ENCODE measurements at places on chromosomes 6 and 20. TPM values are rescaled to one million over a fixed set of nuclear protein-coding genes. Genes with fewer than 3 reads are reported as not detected.

DCDC2 gene
- 12.0 TPM for total RNA-seq

MUC21 gene
- total RNA-seq: not detected

PNLDC1 gene
- 2.0 TPM for total RNA-seq

LY6G6F gene
- not detected for total RNA-seq

SIGLEC1 gene
- total RNA-seq: 9.1 TPM

BMP7 gene
- 72.8 TPM for total RNA-seq

SGK2 gene
- 0.58 TPM for total RNA-seq

OR2H1 gene
- total RNA-seq: not detected

DNA sequence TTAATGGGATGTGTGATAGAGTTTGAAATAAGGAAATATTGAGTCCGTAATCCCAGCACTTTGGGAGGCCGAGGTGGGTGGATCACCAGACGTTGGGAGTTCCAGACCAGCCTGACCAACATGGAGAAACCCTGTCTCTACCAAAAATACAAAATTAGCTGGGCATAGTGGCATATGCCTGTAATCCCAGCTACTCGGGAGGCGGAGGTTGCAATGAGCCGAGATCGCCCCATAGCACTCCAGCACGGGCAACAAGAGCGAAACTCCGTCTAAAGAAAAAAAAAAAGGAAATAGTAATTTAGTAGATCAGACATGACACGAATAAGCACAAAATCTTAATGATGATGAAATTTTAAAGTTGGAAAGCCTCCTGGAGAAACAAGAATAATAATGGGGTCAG, 14.8 kb downstream of the GJA1 start:
- no peak for DNase-seq

DNA sequence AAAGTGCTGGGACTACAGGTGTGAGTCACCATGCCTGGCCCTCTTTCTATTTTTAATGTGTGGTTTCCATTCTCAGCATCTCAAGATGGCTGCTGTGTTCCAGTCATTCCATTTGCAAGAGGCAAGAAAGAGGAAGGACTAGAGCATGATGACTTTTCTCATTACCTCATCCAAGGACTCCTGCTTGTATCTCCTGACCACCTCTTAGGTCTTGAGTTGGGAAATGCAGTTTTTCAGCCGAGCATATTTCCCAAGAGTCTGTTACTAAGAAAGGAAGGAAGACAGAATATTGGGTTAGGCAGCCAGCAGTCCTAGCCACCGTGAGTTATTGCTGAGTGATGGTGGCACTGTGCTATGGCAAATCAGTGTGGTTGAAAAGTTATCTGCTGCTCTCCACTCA, 108.4 kb upstream of the INSM1 start:
- DNase-seq: no peak

DNA sequence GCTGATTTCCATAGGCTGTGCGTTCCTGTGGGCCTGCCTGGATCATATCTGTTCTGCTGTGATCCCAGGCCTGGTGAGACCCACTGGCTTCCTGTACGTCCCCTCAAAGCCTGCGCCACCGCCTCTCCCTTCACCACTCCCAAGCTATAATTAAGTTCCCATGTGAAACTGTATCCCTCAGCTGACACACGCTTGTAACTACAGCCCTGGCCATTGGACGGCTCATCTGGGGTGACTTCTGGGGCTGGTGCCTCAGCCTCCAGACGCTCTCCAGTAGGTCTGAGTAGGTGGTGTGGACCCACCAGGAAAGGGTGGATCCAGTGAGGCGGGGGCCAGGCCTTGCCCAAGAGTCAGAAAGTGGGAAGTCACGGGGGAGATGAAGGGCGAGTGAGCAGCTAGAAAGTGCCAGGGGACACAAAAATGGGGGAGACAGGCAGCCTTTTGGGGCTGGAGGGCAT, 21.0 kb downstream of the PPARD start:
- no peak for DNase-seq

DNA sequence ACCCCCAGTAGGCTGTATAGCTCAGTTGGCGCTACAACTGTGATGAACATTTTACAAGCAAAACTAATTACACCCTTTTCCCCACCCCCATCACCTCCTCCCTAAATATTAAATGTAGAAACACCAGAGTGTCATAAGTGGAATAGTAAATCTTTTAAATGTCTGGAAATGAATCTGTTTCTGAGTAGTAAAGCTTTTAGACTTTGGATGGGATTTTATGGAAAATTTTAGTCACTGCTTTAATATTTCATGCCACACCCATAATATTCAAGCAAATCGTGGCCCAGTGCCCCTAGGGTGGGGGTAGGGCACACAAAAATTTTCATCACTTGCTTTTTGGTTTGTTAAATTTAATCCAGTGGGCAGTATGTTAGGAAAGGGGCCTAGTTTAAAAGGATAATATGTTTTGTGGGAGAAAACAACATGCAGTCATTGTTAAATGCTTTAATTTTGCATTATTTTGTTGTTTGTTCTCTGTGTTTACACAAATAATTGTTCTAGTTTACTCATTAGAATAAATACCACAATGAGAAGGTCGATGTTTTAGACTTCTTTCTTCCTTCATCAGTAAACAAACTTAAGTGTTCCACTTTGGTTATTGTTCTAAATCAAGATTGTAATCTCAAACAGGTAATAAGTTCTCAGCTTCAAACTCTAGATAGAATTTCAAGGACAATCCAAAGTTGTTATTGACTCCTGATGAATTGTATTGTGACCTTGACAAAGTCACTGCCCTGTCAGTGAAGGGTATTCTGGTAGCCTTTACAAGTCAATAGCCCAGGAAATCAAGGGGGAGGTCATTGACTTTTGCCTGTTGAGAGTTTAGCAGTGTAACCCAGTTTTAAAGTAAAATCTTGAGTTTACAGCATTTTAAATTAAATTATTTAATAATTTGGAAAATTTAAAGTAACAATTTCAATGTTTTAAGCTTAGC, 79.2 kb downstream of the CBFA2T2 start:
- DNase-seq: no peak

DNA sequence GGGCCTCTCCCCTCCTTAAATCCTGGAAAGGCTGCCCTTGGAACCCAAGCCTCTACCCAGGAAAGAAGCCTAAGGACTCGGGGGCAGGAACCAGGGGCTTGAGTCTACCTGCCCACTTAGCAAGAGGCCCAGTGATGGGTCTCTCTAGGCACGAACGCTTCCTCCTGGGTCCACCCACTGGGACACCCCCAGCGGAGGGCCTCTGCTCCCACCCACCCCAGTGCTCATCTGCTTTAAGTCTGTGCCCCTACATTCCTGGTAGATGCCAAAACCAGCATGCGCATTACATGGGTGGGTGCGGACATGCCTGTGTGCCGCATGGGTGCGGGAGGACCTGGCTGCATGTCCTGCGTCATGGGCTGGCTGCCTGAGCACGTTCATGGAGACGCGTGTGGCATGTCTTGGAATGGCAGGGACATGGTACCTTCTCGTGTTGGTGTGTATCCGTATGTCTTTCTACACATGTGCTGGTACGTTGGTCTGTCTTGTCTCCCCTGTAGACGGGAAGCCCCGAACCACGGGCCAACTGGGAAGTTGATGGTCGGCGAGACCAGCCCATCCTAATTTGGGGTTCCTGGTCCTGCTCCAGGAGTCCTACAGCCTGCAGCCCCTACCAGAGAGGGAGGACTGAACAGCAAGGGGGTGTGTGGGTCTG, 29.3 kb downstream of the SNPH start:
- no peak for DNase-seq

DNA sequence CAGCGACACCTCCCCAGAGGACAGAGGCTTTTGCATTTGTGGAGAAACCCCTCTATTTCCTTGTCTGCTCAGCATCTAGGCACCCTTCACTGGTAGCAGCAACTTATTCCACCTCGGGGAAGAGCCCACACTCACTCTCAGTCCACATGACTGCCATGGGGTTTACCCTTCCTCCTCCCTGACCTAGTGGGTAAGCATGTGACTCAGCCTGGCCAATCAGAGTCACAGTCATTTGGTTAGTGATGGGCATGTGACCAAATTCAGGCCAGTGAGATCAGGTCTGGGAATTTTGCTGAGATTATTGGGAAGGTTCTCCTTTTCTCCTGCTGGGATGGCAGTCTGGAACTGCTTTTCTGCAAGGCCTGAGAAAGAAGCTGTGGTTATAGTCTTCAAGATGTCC, 145.7 kb upstream of the PHACTR3 start:
- DNase-seq: no peak

GRCh38 chr6:26415791-26416190, 13.7 kb downstream of the BTN3A1 start:
- DNase-seq: no peak

DNA sequence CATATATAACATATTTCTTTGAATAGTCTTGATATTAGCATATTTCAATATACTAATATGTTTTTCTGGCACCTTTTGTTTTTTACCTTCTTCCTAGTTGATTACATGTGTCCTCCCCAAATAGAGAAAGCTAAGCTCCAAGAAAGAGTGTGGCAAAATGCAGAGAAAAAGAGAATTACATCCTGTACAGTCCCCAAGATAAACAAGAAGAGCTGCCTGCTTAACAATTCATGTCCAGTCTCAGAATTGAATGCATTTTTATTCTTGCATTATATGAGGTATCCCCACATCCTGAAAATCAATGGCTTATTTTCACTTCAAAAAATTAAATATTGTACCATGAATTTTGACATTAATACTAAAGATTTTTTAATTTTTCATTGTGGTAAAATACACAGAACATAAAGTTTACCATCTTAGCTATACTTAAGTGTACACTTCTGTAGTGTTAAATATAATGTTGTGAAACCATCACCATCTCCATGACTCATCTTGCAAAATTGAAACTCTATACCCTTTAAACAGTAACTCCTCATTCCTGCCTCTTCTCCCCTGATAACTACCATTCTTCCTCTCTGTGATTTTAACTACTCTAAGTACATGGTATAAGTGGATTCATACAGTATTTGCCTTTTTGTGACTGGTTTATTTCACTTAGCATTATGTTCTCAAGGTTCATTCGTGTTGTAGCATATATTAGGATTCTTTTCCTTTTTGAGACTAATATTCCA, 490.3 kb downstream of the COL12A1 start:
- DNase-seq: no peak

GRCh38 chr6:15369838-15370237, 124.0 kb downstream of the JARID2 start:
- DNase-seq: no peak

DNA sequence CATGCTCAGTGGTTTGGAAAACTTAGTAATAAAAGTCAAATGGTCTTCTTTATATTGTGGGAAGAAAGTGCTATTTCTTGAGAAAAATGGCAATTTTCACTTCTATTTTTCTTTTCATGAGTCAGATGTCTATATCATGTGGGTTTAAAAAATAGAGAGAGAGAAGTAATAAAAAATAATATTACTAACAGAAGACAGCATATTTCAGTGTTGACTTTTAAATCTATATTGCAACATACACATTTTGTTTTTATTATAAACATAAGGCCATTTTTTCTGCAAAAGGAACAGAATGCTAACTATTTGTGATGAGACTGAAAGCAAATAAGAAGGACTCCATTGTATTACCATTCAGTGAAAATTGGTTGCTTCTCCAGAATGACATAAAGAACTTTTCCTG, 135.1 kb upstream of the CNR1 start:
- no peak for DNase-seq

- no peak for DNase-seq
These were observed 225.1 kb upstream of the FERMT1 start for GRCh38 chr20:6347916-6348315.

DNA sequence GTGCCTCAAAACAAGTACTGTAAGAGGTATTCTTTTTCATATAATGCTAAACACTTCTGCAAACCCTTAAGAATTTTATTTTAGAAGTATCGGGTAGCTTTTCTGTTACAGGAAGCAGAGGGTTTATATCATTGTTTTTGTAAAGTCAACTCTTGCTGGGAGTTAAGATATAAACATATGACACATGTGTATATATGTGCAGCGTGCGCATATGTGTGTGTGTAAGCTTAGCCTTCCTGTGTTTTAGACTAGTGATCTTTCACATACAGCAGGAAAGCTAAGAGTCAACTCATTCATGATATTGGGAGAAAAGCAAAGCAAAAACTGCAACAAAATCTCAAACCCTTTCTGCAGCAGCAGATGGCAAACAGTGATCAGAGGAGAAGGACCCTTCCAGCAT, 102.4 kb downstream of the ARID1B start:
- no peak for DNase-seq

- no peak for DNase-seq
These were observed 6.0 kb downstream of the CTSZ start for GRCh38 chr20:59001068-59001448.

GRCh38 chr20:3753098-3753497, 14.5 kb downstream of the ADISSP start:
- peak; percentile 57 for DNase-seq

- DNase-seq: peak; percentile 10
These were observed 4.8 kb downstream of the TRIM10 start for GRCh38 chr6:30156262-30156599.

DNA sequence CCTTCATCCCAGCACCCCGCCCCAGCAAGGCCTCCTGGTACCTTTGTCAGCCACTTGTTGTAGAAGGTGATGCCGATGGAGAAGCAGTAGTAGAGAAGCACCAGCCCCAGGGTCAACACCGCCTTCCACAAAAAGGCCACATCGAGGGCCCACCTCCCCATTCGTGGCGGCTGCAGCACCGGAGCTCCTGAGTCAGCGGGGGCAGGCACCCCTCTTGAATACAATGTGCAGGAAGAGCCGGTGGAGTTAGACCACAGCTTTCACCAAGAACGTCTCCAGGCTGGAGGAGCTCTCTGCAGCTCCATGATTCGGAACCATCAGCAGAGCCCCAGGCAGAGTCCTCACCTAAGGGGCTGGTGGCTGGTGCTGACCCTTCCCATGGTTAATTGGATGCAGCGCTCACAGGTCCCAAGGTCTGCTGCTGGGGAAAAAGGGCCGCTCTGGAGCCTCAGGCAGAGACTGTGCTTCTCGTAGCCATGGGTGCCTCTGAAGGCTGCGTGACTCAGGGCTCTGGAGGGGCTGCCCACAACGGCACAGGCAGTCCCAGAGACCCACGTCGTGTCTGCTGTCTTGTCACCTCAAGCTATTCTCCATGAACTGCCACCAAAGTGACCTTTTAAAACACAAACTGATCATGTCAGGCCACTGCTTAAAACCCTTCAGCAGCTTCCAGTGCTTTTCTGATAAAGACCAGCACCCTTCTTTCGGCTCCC, 47.9 kb downstream of the ELMO2 start:
- no peak for DNase-seq

- DNase-seq: no peak
These were observed 42.3 kb upstream of the NR2E1 start for GRCh38 chr6:108123481-108123929.

DNA sequence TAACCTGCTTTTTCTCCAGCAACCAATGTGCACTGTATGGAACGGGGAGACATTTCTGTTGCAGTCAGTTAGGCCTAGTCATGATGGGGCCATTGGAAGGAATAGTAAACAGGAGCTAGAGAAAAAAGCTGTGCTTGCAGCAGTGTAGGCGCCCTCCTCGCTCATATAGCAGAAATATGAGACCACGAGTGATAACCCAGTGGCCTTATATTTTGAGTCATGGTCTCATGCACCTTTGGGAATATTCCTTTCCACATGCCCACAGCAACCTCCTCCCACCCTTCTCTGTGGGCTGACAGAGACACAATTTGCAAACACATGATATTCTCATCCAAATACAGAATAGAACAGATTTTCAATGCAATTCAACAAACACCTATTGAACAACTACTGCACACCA, 248.9 kb upstream of the CITED2 start:
- DNase-seq: no peak

- no peak for DNase-seq
These were observed 54.5 kb downstream of the TMEM242 start for GRCh38 chr6:157268835-157269234.

All from thyroid gland (tissue), 4 donors.